Suprapubic skin (tissue), 4 donors: ENCODE measurements at places on chromosomes 5 and 9.
A peak's percentile ranks its signal among the peaks of the same experiment; 100 is the strongest.

- no peak for DNase-seq
Measured at GRCh38 chr5:150112201-150113046, 26.1 kb upstream of the CSF1R start.

- DNase-seq: no peak
Measured at GRCh38 chr5:92505925-92506324, 1075.1 kb downstream of the NR2F1-AS1 start.

- DNase-seq: no peak
Measured at GRCh38 chr5:78661691-78662090, 13.1 kb upstream of the LHFPL2 start.

- DNase-seq: no peak
Measured at GRCh38 chr9:14346231-14346791, 32.4 kb upstream of the NFIB start.

DNA sequence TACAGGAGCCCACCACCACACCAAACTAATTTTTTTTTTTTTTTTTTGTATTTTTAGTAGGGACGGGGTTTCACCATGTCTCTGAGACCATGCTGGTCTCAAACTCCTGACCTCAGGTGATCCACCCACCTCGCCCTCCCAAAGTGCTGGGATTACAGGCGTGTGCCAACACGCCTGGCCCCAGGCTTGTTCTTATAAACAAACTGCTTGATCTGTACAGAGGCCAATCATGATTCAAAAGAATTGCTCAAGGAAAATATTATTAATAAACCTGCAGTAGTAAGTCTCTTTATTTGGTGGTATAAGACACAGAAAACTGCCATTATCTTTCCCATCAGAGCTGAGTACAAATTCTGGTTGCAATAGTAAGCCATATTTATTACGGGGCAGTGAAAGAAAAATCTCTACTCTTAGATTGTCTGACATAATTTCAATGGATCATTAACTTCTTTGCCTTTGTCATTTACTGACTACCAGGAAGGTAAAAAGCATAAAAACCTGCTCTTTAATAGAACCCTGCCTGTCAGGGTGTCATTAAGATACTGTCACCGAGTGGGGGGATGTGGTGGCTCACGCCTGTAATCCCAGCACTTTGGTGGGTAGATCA, 33.3 kb downstream of the RASEF start:
- no peak for DNase-seq

- DNase-seq: peak; percentile 35
Measured at GRCh38 chr9:135809166-135809565, 98.2 kb downstream of the CAMSAP1 start.

GRCh38 chr5:115398719-115399118, 102.3 kb upstream of the CCDC112 start:
- DNase-seq: no peak

- DNase-seq: no peak
Measured at GRCh38 chr5:172038167-172038566, 31.7 kb upstream of the FBXW11 start.

DNA sequence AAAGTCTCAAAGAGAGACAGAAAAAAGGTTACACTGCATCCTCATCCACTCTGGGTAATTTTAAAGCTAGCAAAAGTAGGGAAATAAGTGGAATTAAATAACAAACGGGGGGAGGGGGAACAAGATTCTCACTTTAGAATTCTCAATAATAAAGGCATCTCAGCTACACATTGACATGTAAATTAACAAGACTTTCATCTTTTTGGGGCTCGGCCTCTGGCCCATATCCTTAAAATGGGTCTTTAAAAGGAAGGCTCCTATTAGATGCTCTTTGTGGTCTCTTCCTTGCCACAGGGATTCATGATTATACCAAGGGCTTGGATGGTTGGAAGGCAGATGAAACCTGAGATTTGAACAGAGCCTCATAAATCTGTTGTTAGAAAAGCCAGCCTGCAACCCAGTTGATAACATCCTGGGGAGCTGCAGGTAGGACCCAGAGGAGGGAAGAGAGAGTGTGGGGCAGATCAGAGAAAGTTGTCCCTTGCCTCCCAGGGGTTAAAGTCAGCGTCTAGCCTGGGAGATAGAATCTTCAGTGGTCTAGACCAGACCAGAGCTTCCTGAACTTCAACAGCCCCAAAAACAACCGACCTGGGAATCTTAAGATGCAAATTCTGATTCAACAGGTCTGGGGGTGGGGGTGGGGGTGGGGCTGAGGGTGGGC, 135.9 kb downstream of the GCNT1 start:
- no peak for DNase-seq

GRCh38 chr9:104258296-104259011, 164.3 kb downstream of the SMC2 start:
- no peak for DNase-seq

GRCh38 chr5:181189962-181190710, 14.9 kb downstream of the TRIM7 start:
- no peak for DNase-seq

GRCh38 chr9:68798423-68798822, 93.4 kb downstream of the PIP5K1B start:
- DNase-seq: no peak

- no peak for DNase-seq
Measured at GRCh38 chr9:96514108-96514799, 64.3 kb downstream of the HABP4 start.

DNA sequence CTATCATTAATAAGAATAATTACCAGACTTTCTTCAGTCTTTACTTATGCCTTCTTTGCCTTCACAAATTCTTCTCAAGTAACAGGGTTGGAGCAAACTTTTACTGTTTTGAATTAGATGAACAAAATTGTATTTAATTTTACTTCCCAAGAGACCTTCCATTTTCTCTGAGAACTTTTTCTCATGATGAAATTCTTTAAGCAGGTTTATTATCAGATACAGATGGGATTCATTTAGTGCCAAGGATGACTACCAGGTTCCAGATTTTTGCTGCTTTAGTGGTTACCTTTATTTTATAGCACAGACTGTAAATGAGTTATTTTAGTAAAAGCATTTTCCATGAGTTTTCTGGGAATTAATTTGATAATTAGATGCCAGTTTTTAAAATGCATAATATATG, 125.1 kb downstream of the GDNF start:
- DNase-seq: no peak

GRCh38 chr9:112310826-112311225, 22.6 kb downstream of the PTBP3 start:
- DNase-seq: no peak

DNA sequence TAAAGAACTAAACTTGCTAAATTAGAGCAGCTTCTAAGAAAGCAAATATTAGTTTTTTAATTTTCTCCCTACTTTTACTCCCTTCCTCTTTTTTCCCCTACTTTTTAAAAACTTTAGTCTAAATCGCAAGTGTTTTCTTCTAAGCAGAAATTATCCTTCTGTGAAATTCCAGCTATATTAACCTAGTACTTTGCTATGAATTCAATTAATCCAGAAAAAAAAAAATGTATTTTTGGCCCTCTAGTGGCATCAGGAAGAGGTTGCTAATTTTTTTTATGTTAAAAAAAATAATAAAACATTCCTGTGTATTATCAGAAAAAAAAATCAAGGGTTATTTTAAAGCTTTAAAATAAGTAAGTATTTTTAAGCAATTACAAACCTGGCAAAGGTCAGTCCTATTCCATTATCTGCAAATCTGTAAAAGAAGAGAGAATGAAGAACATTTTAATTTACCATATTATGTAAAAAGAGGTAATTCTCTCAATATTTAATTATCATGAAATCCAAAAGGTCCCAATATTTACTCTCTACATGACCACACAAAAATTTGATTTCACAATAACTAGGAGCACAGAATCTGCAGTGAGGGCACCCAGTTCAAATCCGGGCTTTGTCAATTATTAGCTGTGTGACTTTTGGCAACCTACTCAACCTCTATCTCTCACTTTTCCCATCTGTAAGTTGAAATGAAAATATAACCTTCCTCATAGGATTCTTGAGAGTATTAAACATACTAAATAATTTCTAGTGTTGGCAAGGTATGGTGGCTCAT, 52.0 kb downstream of the CEMIP2 start:
- no peak for DNase-seq

GRCh38 chr5:131488463-131488862, 146.6 kb downstream of the RAPGEF6 start:
- no peak for DNase-seq

- DNase-seq: no peak
Measured at GRCh38 chr9:71285191-71285656, 163.8 kb upstream of the TRPM3 start.

GRCh38 chr5:119840175-119840574, 210.8 kb downstream of the FAM170A start:
- no peak for DNase-seq

DNA sequence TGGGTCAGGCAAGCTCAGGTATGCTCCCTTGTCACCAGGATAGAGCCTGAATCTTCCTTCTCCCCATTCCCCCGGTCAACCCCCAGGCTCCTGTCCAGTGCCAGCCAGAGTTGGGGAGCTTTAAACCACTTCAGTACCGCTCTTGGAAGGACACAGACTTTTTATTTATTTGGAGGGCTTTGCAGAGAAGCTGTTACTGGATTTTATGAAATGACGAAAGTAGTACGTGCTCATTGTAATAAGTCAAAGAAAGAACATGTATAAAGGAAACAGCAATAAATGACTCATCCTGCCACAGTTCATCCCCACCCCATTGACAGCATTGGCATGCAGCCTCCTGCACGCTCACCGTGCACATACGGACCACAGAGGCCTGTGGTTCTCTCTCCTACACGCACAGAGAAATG, 230.3 kb downstream of the AUH start:
- DNase-seq: no peak

GRCh38 chr9:106588626-106589025, 274.3 kb upstream of the ZNF462 start:
- no peak for DNase-seq

DNA sequence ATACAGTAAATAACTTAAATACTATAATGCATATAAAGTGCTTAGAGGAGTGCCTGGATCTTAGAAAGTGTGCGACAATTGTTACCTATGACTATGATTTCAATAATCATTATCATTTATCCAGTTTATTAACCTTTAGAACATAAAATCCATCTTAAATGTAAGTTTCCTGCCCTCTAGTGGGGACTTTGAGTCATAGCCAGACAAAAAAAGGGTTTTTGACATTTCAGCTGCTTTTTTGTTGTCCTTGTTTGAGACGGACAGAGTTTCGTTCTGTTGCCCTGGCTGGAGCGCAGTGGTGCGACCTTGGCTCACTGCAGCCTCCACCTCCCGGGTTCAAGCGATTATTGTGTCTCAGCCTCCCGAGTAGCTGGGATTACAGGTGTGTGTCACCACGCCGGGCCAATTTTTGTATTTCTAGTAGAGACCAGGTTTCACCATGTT, 9.7 kb upstream of the C9orf152 start:
- DNase-seq: no peak

DNA sequence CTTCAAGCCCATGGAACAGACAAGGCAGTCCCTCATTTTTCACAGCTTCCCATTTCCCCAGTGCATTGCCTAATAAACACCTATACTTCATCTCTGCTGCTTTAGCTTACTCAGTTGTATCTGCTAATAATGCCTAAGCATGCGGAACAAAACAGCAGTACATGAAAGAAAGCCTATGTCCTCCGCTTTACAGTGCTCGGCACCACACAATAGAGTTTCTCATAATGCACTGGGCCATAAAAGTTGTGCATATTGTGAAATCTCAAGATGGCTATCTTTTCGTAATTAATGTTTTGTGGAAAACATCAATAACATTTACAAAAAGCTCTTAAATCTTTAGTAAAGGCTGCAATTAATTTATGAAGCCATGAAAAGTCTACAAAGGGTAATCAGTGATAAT, 69.3 kb downstream of the DENND1A start:
- no peak for DNase-seq

GRCh38 chr5:120304663-120305062, 159.4 kb upstream of the PRR16 start:
- no peak for DNase-seq

DNA sequence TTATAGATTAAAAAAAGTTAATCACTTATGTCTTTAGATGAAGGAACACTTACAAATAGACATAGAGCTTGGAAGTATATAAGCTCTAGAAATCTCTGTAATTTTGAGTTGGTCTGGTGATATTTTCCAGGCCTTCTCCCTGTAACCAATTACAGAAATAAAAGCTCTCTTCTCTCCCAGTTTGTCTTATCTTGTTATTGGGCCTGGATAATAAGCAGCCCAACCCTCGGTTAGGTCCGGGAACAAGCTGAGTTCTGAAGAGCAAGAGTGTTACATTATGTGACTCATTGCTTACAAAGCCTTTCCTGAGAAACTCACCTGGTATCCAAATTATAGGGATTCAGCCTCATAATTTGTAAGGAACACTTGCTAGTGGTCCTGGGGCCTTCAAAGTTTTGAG, 1146.2 kb downstream of the CDH9 start:
- no peak for DNase-seq

GRCh38 chr5:81632679-81633078, 118.2 kb downstream of the SSBP2 start:
- DNase-seq: no peak

DNA sequence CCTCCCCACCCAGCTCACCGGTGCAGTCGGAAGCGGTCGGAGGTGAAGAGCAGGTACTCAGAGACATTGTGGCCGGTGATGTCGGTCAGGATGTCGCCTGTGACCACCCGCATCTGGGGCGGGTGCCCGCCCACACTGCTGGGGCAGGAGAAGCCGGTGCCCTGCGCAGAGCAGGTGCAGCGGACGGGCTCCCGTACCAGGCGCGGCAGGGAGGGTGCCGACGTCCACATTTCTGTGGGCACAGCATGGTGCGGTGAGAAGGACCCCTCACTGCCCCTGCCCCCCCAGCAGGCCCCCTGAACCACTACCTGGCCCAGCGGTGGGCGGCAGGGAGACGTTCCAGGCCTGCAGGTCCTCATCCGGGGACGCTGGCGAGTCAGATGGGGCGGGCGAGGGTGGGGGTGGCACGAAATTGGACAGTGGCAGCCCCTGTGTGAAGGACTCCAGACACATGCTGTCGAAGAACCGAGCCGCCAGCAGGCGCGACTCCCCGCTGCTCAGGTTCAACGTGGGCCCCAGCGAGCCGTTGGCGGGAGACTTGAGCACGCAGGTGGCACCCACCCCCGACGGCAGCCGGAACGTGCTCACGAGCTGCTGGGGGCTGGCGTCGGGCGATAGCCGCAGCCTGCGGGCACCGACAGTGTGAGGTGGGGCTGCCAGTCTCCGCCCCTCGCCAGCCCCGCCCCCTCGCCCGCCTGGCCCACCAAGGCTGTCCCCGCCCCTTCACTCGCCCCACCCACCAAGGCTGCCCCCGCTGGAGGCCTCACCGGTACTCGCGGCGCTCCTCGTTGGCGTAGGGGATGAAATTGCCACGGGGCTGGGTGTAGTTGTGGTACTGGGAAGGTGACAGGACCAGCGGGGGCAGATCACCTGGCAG, 15.1 kb downstream of the ABCA2 start:
- no peak for DNase-seq

GRCh38 chr5:116531117-116531516, 43.5 kb downstream of the SEMA6A start:
- DNase-seq: no peak

GRCh38 chr5:76467216-76467615, 64.1 kb downstream of the IQGAP2 start:
- no peak for DNase-seq

- no peak for DNase-seq
Measured at GRCh38 chr5:137708062-137708461, 27.8 kb downstream of the KLHL3 start.

GRCh38 chr9:105880517-105880916, 186.2 kb downstream of the TMEM38B start:
- DNase-seq: no peak

- DNase-seq: no peak
Measured at GRCh38 chr5:115394531-115394930, 98.1 kb upstream of the CCDC112 start.
